GM23338 (cell line): ENCODE measurements at places on chromosomes 7 and 10. TPM values are rescaled to one million over a fixed set of nuclear protein-coding genes. Genes with fewer than 3 reads are reported as not detected.

HOXA5 gene
- not detected in 2 replicates for total RNA-seq

- DNase-seq: no peak
Observed at GRCh38 chr7:95011146-95011928, 103.9 kb downstream of the PPP1R9A start.

GRCh38 chr7:131529179-131529578 is 27.2 kb downstream of the PODXL start:
- no peak for DNase-seq

KAZALD1 gene
- total RNA-seq: 1.2 and 1.3 TPM in 2 replicates

GRCh38 chr10:29353887-29354561 is 65.2 kb downstream of the LYZL1 start:
- DNase-seq: no peak

GRCh38 chr7:51265066-51265907 is 51.3 kb downstream of the COBL start:
- DNase-seq: no peak

- no peak for DNase-seq
Observed at GRCh38 chr10:76869931-76870330, 767.7 kb downstream of the KCNMA1 start.

DNA sequence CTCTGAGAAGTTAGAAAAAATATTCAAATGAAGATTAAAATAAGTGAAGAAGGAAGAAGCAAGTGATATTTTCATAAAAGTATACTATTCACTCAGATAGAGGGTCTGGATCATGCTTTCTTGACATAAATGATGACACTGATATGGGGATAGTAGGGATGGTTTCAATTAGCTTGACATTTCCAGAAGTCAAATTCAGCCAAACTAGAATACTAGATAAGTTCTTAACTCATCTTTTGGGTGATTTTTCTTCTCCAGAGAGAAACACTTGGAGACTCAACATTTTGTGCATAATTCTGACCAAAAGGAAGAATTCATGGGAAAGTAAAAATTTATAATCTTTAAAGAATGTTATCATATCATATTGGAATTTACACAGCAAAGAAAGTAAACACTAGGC is 152.0 kb upstream of the LRGUK start:
- no peak for DNase-seq

GRCh38 chr10:3729397-3729976 is 55.5 kb downstream of the KLF6 start:
- DNase-seq: no peak

- no peak for DNase-seq
Observed at GRCh38 chr10:108556186-108556585, 1367.1 kb downstream of the XPNPEP1 start.

DNA sequence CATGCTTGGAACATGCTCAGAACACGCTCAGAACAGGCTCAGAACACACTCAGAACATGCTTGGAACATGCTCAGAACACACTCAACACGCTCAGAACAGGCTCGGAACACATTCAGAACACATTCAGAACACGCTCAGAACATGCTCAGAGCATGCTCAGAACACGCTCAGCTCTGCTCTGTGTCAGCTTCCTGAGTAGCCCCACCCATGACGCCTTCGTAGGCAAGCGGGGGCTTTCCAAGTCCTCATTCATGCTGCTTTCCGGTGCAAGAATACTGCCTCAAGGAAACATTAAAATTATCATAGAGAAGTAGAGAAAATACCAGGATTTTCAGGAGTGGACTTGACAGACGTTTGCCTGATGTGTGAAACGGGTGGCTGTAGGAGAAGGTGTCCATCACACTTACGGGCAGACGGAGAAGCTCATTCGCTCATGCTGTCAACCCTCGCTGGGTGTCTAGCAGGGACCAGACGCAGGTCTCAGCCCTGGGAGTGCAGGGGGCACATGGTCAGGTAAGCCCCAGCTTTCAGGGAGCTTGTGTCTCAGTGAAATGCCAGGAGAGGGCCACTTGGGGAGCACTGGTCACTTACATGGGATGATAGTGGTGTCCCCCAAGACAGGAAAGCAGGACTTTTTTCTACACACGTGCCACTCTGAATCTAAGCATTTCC is 24.7 kb downstream of the EN2 start:
- DNase-seq: no peak

DNA sequence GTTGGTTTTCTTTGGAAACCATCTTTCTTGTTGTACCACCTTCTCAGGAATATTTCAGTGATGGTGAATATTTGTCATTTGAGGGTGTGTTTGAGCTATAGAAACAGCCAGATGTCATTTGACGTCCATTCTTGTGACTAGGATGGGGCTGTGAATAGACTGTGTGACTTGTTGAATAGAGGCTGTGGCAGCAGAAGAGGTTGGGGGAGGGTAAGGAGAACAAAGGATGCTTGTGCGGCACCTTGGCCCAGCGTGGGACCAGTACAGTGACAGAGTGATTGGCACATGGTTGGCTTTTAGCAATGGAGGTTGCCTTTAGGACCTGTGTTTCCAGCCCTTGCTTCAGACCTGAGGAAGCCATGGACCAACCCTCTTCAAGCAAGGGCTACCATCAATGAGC is 11.3 kb downstream of the DMBT1 start:
- no peak for DNase-seq

MSMB gene
- not detected in 2 replicates for total RNA-seq

RAB19 gene
- total RNA-seq: 5.2 and 15.0 TPM in 2 replicates

GRCh38 chr10:16894821-16895220 is 77.6 kb upstream of the RSU1 start:
- DNase-seq: no peak

GRCh38 chr7:32170838-32171237 is 100.6 kb upstream of the PDE1C start:
- DNase-seq: no peak

DNA sequence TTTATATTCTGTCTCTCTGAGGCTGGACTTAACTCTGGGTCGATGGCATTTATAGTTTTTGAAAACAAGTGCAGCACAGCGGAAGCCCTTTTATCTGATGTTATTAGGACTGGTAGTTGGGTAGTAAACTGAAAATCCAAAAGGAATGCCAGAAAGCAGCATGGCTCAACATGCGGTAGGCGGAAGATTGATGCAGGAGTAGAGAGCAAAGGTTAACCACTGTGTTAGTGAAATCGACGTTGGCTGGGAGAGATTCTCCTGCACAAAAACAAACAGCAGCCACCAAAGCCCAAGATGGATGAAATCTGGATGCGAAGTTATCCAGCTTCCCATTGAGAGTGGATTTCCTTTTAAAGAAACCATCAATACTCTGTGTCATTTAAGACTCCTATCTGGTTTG is 54.5 kb upstream of the EMX2 start:
- no peak for DNase-seq

INSYN2A gene
- 0.28 TPM in 1 of 2 replicates, not detected in the other for total RNA-seq

- no peak for DNase-seq
Observed at GRCh38 chr7:18059171-18059570, 31.5 kb upstream of the PRPS1L1 start.

GRCh38 chr7:18740579-18740988 is 245.0 kb downstream of the HDAC9 start:
- DNase-seq: no peak
